Colonic mucosa (tissue), 4 donors: ENCODE measurements at places on chromosomes 3 and 15. TPM values are rescaled to one million over a fixed set of nuclear protein-coding genes. Genes with fewer than 3 reads are reported as not detected.
A peak's percentile ranks its signal among the peaks of the same experiment; 100 is the strongest.

Gene TNFSF10
- 57.2 TPM for total RNA-seq

Gene NPAP1
- total RNA-seq = not detected

Gene ILDR1
- 19.7 TPM for total RNA-seq

- DNase-seq = no peak
Observed at GRCh38 chr3:97830638-97831037, 8.8 kb downstream of the CRYBG3 start.

- no peak for DNase-seq
Observed at GRCh38 chr3:10284496-10284895, 8.3 kb downstream of the GHRL start.

DNA sequence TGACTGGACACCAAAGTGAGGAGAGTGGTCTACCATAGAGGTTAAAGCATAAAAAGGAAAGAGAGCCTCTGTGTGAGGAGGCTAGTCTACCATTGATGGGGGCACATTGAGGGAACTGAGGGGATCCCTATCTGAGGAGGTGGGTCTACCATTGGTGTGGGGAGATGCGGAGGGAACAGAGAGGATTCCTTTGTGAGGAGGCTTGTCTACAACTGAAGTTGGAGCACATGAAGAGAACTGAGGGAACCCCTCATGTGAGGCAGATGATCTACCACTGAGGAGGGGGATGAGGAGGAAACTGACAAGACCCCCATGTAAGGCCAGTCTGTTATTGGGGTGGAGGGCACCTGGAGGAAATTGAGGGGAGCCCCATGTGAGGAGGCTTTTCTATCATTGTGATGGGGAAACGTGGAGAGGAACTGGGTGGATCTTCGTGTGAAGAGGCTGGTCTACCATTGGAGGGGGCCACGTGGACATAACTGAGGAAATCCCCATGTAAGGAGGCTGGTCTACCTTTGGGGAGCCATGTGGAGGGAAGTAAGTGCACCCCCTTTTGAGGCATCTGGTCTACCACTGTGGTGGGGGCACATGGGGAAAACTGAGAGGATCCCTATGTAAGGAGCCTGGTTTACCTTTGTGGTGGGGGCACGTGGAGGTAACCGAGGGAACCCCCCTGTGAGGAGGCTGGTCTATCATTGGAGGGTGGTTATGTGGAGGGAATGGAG, 160.1 kb downstream of the FBLN2 start:
- peak; percentile 4 for DNase-seq

DNA sequence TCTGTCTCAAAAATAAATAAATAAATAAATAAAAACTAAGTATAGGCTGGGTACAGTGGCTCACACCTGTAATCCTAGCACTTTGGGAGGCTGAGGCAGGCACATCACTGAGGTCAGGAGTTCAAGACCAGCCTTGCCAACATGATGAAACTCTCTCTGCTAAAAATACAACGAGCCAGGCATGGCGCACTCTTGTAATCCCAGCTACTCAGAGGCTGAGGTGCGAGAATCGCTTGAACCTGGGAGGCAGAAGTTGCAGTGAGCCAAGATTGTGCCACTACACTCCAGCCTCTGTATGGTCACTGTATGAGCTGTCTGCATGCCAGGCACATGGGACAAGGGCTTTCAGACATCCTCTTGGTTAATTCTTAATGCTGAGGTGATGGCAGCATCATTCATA, 28.7 kb downstream of the TIPIN start:
- DNase-seq = no peak

DNA sequence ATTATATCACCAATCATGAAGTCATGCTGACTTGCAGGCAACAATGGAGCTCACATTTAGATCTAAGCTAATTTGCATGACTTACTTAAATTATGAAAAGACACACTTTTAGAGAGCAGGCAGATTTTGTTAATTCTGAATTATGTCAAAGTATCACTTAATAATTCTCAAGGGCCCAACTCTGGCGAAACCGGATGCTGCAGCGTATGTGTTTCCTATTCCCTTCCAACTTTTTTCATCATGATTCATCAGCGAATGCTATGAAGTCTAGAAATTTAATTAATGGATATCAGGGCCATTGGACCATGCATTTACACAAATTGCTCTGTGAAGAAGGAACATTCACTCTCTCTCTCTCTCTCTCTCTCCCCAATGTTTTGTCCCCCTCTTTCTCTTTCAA, 63.5 kb upstream of the GOLGA8A start:
- no peak for DNase-seq

GRCh38 chr3:186825872-186826409, 16.6 kb upstream of the ADIPOQ start:
- DNase-seq = no peak

DNA sequence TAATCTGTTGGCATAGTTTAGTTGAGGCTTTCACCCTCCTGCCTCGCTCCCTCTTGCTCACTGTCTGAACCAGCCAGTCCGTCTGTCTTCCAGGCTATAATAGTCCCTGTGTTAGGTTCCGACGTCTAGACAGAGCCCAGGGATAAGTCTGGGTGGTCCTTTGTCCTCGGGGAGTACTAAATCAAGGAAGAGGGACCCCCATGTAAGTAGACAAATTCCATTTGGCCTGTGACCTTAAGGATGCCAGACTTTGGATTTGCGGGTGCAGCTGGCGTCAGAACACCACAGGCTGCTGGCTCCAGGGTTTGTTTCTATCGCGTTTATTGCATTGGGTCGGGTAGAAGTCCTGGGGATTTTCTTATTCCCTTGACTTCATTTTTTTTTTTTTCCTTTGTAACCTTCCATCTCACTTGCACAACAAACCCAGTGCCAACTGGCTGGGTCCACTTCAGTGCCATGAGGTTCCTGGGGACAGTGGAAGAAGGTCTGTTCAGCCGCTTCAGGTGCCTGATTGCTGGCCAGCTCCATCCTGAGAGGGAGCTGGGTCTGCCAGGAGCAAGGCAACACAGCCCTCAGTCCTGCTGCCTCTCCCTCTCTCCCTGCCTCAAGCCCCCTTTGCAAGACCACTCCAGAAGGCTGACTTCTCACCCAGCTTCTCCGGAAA, 95.4 kb upstream of the KLHL25 start:
- DNase-seq = no peak

GRCh38 chr3:52086976-52087663, 30.7 kb upstream of the DUSP7 start:
- DNase-seq = no peak

DNA sequence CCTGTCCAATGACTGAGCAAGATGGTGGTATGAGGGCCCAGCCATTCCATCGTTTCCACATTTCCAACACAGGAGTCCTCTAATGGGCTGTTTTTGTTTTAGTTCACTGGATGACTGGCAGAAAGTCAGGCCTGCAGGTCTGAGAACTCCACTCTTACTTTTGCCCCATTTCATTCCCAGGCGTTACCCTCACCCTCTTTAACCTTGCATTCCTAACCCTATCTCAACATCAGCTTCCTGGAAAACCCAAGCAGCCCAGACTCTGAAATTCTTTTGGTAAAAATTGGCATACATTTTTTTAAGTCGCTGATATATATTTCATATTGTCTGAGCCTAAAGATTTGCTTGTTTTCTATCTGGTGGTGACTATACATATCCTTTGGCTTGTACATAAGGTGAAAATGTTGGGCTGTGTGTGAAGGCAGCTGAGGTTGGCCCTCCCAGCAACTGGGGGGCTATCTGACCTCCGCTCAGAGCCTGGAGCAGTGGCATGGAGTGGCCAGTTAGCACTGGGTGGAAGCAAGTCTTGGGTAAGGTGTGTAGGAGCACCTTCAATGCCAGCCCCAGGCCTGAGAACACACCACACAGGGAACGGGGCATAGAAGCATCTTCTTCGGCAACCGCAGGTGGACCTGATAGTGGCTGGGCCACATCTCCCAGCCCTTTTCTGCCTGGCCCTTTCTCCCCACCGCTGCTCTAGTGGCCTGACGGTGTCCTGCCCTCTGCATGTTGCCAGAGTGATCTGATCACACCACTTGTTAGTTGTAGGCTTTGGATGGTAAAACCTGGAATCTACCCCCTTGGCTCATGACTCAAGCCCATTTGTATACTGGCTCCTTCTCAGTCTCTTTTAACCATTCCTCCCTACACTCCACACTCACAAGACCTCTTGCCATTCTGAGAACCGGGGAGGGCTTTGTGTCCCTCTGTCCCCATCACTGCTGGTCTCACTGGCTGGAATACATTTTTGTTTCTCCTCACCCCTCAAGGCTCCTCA, 50.0 kb downstream of the AMOTL2 start:
- DNase-seq = no peak

DNA sequence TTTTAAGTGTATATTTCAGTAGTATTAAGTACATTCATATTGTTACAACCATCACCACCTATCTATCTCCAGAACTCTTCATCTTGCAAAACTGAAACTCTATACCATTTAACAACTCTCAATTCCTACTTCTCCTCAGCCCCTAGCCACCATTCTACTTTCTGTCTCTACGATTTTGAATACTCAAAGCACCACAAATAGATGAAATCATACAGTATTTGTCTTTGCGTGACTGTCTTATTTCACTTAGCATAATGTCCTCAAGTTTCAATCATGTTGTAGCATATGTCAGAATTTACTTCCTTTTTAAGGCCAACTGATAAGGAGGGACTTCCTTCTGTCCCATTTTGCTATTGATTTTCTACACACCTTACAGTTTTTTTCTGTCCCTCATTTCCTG, 593.3 kb downstream of the FHIT start:
- DNase-seq = no peak

DNA sequence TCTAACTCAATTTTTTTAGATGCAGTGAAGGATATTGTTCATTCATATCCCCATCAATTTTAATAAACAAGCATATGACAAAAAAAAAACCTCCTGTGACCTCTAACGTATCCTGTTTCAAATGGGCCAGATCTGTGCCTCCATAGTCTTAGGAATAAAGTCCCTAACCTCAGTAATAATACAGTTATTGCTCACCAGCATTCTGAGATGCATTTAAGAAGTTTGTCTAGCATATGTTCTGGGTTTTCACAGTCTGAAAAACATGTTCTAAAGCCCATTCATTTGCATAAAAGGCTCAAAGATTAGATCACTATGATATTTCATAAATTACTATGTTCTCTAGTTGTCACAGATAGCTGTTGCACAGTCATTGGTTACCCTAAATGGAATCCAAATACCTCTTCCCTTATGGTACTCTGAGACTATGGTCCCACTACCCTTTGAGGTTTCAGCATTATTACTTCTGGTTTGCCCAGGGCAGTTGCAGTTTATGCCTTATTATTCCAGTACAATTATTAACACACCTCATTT, 190.1 kb downstream of the ZIC4 start:
- no peak for DNase-seq
